ENCODE measurements at places on chromosomes 11 and 22.

DNA sequence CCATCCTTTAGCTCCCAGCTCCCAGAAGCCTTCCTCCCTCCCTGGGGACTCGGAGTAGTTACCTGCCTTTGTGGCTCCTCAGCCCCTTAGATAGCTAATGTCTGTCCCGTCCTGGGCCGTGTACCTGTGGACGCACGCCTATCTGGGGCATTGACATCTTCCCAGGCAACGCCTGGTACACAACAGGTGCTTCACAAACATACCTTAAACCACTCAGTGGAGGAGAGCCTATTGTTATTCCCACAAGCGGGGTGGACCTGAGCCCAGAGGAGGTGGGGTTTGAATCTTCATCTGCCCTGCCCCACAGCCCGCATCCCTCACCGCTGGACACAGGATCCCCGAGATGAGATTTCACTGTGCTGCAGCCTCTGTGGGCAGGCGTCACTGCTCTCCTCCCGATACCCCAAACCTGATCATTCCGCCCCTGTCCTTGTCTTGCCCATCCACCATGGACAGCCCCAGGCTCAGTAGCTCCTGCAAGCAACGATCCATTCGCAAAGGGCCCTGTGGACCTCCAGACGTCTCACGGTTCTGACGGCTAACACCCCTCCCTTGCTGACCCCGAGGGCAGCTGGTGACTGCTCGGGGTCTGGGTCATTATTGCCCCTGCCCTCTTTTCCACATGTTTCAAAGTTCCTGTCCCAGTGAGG, 73.8 kb upstream of the SHISAL1 start:
- DNase-seq: no peak

GRCh38 chr22:37196539-37197450, 8.7 kb upstream of the C1QTNF6 start:
- no peak for DNase-seq

DNA sequence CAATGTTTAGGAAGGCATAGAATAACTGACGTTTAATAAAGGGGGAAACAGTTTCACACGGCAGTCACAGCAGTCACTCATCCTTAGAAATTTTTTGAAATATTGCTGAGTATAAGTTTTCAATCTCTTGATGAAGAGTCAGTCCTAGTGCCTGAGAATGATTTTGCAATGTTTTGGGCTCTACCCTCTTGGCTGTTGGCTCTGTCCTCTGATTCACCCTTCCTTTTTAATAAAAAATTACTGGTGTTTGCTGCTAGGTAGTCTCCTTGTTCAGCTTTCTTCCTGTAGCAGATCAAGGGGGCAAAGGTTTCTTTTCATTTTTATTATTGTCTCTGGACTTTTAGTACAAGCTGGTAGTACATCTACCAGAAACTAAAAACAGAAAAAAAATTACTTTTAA, 194.3 kb upstream of the ANO3 start:
- no peak for DNase-seq

GRCh38 chr11:6962673-6963072, 36.4 kb downstream of the ZNF215 start:
- DNase-seq: no peak

- no peak for DNase-seq
These were observed 41.8 kb downstream of the MMP20 start for GRCh38 chr11:102583141-102583873.

GRCh38 chr11:48182860-48183526, 33.6 kb upstream of the OR4B1 start:
- no peak for DNase-seq

GRCh38 chr22:35703861-35704584, 13.6 kb upstream of the APOL5 start:
- no peak for DNase-seq

- no peak for DNase-seq
These were observed 9.8 kb downstream of the ARRB1 start for GRCh38 chr11:75341612-75342011.

DNA sequence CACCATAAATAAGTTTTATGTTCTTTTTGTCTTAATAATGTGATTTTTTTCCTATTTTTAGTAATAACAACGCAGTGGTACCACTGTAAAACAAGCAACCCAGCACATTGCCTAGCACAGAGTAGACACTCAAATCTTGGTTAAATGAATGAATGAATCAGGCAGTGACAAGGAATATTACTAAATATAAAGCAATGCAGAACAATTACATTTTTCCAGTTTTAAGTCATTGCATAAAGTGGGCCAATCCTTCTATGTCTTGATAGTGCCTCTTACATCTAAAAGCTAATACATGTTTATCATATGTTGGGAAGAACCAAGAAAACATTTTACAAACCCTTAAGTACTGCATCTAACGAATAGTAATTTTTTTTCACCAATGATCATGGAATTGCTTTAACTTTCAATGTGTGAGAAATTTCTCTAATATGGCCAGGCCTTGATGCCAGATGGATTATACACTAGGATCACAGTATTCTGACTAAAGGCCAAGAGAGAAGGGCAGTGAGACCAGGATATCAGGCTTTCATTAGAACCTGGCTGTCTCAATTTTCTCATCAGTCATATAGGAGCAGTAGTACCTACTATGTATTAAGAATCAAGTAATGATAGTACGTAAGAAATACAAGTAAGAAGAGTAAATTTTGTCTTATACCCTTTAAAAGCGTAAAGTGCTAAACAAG, 88.5 kb downstream of the TRIM44 start:
- DNase-seq: no peak

GRCh38 chr11:68659158-68659921, 25.0 kb upstream of the GAL start:
- no peak for DNase-seq

DNA sequence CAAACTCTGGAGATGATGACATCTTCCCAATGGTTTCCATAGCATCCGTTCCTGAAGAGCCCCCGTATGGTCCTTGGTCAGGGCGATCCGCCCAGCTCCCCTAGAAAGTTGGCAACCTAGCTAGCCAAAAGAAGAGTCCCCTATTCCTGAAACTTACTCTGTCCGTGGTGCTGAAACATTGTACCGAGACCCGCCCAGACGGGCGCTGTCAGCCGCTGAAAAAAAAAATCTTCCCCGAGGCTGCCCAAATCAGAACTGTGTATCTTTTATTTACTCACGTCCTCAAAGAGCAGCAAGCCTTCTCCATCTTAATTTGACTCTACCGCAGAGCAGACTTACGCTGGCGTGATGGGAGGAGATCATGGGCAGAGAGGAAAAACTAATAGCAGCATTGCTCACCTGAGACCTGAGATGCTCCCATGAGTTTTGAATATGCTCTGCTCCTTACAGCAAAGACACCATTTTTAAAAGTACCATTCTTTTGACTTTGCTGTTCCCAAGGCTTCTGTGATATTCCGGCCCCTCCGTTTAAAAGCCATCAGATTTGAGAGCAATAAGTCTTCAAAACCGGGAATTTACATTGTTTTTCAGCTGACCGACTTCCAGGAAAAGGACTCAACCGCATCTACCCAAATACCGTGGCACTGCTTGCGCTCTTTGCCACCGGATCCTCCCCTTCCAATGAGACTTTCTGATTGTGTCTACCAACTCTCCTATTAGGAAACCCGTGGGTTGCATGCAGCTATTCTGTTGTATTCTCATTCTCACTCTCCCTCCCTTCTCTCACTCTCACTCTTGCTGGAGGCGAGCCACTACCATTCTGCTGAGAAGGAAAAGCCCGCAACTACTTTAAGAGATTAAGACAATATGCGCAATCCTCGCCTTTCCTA, at the start of gene SLC17A6:
Gene SLC17A6, plus strand, starts transcription at position 786 of the 890 bp plus-strand sequence. CDS start 153 bp downstream, outside the sequence.
- DNase-seq: no peak

DNA sequence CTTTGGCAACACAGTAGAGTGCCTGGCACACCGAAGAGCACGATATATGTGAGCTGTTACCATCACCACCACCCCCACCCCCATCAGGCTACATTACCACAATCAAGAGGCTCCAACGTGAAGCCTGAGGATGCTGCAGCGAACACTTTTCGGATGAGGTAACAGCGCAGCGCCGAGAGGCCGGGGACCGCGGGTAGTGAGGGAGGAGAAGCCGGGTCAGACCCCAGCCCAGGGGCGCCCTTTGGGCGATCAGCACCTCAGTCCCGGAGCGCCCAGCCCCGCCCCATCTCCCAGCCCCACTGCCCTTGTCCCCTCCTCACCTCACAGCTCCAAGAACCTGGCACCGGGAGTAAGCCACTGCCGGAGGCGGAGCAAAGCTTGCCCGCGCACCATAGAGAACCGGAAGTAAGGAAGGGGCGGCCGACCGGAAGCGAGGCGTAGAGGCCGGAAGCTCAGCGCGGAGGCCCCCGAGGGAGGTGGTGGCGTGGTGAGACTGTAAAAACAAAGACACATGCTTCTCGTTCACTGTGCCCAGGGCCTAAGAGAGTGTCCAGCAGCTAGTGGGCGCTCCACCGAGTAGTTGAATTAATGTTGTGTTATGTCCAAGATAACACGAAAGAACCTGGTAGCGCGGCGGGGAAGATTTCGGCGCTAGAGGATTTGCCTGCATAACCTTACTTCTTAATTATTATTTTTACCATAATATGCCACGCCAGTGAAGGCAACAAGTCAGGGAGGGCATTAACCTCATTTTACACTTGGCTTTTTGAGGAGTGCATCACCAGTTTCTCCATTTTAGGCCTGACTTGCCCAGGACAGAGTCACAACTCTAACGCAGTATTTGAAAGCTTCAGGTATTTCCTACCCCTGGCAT, at the start of gene THOC5:
Gene THOC5, minus strand, starts transcription at position 407 of the 874 bp plus-strand sequence. CDS start 4,610 bp downstream, outside the sequence.
- peak; percentile 80 for DNase-seq

- no peak for DNase-seq
These were observed 20.1 kb upstream of the SPTBN2 start for GRCh38 chr11:66749091-66749490.

DNA sequence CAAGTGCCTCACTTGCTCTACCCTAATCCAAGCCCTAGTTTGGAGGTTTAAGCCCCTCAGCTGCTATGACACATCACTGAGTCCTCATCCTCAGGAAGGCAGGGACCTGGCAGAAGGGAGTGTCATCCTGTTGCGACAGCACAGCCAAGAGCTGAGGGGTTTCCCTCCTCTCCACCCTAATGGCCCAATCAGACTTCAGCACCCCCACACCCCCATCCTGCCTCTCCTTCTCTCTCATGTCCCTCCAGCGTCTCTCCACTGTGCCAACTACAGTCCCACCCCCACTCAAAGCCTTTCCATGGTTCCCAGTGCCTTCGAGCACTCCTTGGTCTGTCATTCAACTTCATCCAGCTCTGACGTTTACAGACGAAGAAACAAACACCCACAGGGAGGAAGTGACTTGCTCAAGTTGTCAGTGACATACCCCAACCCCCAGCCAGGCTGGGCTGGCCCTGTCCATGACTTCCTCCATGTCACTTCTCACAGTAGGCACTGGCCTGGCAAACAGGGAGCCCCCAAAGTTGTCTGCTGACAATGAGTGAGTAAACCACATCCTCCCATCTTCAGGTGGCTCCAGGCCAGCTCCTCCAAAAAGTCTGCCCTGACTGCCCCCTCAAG, 15.6 kb downstream of the ARAP1 start:
- DNase-seq: peak; percentile 40

- DNase-seq: no peak
These were observed 3.8 kb downstream of the ACY3 start for GRCh38 chr11:67646535-67647336.

- no peak for DNase-seq
These were observed 144.5 kb downstream of the CCDC34 start for GRCh38 chr11:27218421-27219038.

DNA sequence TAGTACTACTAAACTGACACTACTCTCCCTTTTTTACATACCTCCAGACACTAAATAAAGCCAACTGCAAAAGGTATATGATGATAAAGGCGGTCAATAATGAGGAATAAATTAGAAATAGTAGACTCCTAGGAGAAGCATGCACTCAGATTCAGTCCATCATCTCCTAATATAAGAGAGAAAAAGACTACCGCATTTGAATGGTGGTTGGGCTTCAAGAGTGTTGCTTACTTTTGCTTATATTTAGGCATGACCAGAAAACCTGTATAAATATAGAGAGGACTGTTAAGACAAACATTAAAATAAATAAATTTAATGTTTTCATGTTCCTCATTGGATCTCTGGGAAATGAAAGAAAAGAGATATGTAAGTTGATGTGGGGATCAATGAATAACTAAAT, 1137.0 kb downstream of the FAM181B start:
- DNase-seq: no peak

DNA sequence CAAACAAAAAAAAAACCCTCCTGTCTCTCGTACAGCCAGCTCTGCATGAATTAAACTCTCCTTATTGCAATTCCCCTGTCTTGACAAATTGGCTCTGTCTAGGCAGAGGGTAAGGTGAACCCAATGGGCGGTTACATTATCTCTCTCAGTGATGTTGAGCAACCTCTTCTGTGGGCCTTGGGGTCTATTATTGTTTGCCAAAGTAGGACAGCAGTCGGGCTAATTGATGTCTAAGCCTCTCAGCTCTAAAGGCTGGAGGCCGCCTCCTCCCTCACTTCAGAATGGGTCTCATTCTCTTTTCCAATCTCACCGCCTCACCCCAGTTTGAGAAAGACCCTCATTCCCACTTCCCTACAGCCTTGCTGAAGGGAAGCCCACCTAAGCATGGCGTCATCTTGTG, 1.3 kb upstream of the SLC25A45 start:
- DNase-seq: no peak

- no peak for DNase-seq
These were observed 18.2 kb downstream of the KRTAP5-6 start for GRCh38 chr11:1714908-1715885.

DNA sequence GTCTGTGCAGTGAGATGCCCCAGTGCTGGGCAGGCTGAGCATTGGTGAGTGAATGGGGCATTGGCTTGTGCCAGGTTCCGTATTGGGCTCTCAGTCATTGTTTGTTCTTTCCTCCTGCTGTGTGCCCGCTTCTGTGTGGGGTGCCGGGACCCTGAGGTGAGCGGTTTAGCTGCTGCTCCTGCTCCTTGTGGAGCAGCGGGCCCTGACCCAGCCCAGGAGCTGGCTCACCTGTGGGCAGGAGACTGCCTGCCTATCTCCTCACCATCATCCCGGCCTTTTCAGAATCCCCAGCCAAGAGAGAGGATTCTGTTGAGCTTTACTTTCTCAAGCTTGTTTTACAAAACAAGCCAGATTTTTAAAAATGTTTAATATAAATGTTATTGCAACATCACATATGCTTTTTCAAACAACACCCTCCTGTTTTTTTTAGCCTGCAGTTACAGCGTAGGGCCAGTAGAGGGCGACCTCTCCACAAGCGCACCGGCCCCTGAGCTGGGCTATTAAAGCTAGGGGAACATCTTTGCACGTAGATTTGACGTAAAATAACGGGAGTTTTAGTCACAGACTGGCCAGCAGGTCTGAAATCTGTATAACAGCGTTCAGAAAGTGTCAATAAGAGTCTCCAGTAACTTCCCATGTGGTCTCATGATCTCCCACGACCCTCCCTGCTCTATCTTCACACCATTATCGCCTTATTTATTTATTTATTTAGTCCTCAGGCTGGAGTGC, 25.1 kb upstream of the RELT start:
- peak; percentile 41 for DNase-seq

DNA sequence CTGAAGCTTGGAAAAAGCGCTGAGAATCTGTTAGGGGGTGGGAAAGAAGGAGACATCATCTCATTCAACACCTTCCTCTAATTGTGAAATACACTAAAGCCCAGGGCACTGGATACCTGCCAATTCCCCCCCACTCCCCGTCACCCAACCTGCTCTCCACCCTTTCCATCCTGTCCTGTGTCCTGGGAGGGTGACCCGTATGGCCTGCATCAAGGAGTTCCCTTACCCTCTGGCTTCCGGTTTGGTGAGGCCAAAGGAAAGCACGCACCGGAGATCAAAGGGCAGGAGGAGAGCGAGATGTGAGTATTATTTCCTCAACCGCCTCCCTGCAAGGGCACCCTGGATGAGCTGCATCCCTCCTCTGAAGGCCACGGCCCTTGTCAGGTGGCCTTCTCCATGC, 65.0 kb upstream of the PTPRJ start:
- no peak for DNase-seq

GRCh38 chr11:61709110-61709509, 28.9 kb downstream of the DAGLA start:
- DNase-seq: no peak
